ENCODE measurements at places on chromosomes 3 and 15.

DNA sequence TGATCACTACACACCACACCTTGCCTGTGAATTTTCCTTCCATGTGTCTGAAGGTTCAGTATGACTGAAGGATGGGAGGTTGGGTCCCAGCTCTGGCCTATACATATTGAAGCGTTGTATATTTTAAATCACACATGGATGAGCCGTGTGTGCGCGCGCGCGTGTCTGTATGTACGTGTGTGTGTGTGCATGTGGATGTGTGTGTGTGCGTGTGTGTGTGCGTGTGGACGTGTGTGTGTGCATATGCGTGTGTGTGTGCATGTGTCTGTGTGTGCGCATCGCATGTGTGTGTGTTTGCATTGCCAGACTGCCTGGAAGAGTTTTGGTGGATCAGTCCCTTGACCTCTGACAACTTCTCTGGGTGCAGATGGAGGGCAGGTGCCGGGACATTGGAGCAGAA is 45.7 kb downstream of the RPLP1 start:
- no peak for DNase-seq

- DNase-seq, result no peak
These were observed 11.1 kb downstream of the ANKUB1 start for GRCh38 chr3:149781211-149781610.

DNA sequence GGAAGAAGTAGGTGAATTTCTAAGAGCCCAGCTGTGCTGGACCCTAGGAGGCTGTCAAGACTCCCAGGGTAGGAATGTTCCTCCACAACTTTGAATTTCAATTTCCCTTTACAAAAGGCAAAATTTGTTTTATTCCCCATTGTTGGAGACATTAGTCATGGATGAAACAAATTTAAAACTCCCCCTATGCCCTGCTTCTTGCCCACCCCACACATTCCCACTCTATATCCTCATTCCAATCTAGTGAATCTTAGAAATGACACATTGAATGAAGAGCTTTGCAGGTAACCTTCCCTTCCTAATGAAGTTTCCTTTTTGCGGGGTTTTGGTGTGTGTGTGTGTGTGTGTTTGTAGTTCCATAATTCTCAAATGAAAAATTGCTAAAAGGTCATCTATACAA is 72.6 kb downstream of the CCNL1 start:
- no peak for DNase-seq

DNA sequence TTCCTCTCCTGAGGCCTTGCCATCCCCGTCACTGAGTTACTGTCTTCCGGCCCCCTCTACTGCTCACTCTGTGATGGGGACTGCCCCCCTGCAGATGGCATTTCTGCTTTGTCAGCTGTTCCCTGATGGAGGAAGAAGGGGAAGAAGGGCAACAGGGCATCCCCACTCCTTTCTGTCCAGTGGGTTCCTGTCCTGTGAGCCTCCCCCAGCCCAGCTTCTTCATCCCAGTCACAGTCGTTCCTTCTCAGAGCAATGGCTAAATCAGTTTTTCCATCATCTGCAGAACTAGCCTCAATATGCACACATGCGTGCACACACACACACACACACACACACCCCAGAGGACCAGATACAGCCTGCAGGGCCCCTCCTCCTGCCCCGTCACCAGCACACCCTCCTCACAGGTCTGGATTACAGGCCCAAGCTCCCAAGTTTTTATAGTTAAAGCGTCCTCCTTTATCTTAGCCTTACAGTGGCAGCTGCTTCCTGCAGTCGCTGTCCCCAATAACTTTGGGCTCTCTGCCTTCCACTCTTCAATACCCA is 21.4 kb downstream of the ALDH1L1 start:
- no peak for DNase-seq

DNA sequence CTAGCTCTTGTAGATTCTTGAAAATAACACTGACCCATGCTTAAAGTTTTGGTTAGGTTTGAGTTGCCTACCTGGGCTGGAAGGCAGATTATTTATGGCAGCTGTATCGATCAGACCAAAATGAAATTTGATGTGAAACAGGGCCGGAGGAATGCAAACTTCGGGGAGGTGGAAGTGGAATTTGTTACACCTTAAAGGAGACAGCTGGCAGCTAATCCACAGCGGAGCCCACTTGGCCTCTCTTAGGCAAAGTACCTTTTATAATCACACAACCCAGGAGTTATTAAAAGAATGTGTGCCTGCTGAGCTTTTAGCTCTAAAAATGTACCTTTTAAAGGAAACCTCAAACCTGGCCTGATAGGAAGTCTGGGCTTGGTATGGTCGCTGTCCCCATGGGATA is 250.9 kb upstream of the TPM1 start:
- no peak for DNase-seq

- DNase-seq, result no peak
These were observed 602.3 kb upstream of the SUCLG2 start for GRCh38 chr3:68256635-68257223.

- DNase-seq, result no peak
These were observed 1.2 kb downstream of the KLHDC8B start for GRCh38 chr3:49172551-49173041.

- peak; percentile 60 for DNase-seq
These were observed 230.3 kb upstream of the TBL1XR1 start for GRCh38 chr3:177427540-177427939.

DNA sequence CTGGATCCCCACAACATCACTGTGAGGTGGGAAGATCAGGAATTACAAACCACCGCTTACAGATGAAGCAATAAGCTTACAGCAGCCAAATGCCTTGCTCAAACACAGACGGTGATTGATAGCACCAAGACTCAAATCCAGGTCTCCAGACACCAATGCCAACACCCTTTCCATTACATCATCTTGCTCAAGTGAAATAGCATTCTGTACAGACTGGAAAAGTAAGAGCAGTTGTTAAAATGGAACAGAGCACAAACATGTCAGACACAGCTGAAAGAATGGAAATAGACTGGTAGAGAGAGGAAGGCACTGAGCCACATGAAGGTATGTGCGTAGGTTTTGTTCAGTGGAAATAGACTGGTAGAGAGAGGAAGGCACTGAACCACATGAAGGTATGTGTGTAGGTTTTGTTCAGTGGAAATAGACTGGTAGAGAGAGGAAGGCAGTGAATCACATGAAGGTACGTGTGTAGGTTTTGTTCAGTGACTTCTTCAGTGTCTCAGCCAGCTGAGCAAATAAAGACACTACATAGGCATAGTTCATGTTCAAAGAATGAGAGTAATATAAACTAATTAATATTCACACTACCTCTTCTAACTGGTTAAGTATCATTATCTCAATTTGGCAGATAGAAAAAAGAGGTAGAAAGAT is 15.6 kb downstream of the CLDN1 start:
- no peak for DNase-seq

- DNase-seq, result no peak
These were observed 134.3 kb upstream of the LRRN1 start for GRCh38 chr3:3664935-3665334.

DNA sequence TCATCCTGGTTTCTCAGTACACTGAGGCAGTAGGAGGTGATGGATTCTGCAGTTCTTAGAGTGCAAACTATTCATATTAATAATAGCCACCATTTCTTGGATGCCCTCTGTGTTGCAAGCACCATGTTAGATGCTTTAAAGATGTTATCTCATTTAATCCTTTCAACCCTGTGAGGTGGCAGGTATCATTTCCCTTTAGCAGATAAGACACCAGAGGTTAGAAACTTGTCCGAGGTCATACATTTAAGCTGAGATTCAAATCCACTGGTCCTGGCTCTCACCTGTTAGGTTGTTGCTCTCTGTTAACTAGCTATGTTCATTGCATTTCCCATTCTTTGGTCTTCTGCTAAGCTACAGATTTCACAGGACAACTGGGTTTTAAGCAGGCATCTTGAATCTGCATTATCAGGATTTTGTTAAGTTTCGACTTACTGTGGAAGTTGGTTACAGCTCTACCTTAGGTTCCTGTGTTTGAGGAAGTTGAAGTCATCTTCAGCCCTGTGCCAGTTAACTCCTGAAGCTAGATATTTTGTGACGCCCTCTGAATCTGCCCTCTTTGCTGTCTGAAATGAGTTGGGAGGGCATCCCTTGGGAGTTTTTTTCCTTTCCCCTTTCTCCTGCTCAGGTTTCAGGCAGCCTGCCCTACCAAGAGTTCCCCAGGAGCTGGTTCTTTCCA is 6.4 kb downstream of the PDE8A start:
- no peak for DNase-seq

DNA sequence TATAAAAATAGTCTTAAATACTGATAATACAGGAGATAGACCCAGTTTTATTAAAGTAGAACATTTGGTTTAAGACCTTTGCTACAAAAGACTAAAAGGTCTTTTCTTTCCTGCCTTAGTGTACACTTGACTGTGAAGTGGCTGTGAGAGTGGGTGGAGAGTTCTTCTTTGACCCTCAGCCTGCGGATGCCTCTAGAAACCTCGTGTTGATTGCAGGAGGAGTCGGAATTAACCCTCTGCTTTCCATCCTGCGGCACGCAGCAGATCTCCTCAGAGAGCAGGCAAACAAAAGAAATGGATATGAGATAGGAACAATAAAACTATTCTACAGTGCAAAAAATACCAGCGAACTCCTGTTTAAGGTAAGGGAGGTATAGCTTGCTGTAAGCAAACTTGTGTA is 36.5 kb downstream of the OXNAD1 start:
- DNase-seq, result no peak

DNA sequence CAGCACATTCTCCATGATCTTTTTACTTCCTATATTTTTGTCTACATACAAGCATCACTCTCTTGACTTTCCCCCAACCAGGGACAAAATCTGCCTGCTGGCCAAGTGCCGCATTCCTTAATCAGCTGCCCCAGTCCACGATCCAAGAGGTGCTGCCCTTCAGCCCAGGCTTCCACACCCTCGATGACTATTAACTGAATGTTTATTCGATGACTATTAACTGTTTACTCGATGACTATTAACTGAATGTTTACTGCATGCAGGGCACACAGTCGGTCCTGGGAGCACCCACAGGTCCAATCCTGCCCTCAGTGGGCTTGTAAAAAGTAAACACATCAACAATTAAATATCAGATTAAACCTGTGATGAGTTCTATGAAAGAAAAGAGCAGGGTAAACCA is 256.9 kb downstream of the ARRDC4 start:
- DNase-seq, result no peak

- DNase-seq, result peak; percentile 16
These were observed 18.8 kb downstream of the SETD5 start for GRCh38 chr3:9416139-9416780.

DNA sequence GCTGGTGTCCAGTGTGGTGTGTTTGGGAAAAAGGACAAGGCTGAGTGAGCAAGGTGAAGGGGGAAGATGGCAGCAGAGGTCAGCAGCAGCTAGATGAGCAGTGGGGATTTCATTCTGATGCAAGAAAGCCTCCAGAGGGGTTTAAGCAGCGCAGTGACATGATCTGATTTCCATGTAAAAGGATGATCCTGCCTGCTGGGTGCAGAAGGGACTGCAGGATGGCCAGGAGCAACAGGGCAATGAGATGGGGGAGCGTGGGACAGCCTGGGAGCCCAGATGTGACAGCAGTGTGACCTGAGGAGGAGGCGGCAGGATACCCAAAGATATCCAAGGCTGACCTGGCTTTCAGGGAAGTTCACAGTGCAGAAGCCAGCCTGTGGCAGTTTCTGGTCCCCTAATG is 6.1 kb downstream of the WNT7A start:
- DNase-seq, result no peak

- no peak for DNase-seq
These were observed 4.0 kb downstream of the HDAC11 start for GRCh38 chr3:13483988-13484695.

DNA sequence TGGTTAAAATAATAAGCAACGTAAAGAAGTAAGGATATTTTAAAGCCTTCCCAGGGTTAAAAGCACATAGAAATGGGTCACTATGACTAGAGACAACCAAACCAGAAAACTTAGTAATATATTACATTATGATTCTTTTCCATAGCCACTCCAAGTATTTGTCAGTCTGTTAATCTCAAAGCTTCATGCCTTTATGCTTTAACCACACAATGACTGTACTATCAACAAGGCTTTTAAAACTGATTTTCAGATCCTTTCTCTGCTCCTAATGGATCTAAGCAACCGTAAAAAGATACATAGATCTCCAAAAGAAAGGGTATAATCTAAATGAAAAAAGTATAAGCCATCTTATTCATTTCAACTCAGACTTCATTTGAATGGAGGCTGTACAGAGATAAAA is 14.4 kb downstream of the SECISBP2L start:
- DNase-seq, result no peak

DNA sequence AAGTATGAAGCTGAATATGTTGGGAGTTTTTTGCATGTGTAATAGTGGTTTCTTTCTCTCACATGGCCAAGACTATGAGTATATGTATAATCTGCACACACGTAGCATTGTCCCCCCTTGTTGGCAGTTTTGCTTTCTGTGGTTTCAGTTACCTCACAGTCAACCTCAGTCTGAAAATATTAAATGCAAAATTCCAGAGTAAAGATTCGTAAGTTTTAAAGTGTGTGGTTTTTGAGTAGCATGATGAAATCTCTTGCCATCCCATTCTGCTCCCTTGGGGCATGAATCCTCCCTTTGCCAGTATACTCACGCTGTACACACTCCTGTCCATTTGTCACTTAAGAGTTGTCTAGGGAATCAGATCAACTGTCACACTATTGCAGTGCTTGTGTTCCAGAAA is 742.0 kb upstream of the CCDC54 start:
- peak; percentile 26 for DNase-seq

DNA sequence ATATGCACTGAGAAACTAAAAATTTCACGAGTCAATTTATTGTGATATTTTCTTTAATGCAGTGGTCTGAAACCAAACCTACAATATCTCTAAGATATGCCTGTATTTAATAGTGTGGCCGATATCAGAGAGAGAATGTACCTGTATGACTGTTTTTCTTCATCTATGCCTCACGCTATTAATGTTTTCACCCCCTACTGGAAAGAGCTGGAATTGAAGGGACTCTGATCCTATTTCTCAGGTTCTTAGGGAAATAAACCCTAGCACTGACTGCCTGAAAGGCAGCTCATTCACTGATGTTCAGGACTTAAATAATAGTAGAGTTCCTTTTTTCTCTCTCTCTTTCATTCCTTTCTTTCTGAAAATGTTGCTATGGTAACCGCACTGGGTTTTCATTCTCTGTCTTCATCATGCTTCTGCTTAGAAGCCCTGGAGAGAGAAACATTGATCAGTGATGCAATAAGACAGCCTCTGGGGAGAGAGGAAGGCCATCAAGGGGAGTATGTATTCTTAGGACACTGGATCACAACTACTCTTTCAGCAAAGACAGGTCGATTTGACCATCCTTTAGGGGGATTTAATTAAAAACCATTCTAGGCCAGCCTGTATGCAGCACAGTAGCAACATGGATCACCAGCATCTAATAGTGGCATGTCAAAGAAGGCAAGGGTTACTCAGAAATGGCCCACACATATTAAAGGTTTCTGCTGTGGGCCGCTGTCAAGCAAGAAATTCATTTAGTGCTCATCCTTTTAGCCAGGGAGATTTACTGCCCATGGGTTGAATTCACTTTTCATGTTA is 1135.7 kb downstream of the IGSF11 start:
- peak; percentile 28 for DNase-seq

- no peak for DNase-seq
These were observed 30.8 kb upstream of the MINAR1 start for GRCh38 chr15:79401301-79401700.

GRCh38 chr3:114848082-114848481 is 299.0 kb downstream of the ZBTB20 start:
- no peak for DNase-seq

DNA sequence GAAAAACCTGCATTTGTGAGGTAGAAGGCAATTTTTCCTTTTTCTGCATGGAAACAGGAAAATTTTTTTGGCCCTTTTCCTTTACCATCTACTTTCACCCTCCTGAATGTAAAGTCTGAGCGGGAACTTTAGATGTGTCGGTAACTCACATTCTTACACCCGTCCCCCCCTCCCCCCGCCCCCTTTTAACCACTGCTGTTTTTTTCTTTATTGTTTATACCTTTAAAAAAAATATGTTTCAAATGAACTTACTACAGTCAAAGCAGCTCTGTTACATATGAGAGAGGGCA is 487 bp upstream of the HES1 start:
- no peak for DNase-seq
